Brain (organoid and tissue), 16 donors: ENCODE measurements at places on chromosomes 7 and 10.

DNA sequence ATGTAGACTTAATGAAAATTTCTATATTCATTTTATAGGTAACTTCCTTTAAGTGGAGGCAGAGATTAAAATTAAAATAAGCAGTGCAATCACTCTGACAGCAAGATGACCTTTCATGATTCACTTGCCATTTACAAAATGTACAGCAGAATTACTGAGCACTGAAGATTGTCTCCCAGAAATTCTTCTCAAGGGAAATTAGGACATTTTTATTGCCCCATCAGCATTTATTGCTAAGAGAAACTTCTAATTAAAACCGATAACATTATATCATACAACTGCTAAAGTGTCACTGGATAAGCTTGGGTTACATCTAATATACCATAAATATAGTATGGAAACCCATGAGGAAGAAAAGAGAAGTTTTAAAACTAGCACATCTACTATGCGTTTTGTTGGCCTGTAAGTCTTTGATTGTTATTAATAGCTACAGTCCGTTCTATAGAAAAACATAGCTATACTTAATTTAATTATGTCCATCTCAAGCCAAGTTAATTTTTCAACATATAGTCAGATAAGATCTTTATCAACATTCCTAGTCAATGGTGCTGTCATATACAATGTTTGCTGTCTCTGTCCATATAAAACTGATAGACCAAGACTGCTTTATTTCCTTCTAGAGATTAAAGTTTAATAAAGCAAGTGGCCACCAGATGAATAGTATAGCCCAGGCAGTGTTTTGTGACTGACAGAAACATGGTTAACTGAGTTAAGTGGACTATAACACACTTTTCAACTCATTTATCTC, 217.1 kb upstream of the HGF start:
- DNase-seq = no peak

GRCh38 chr7:125504848-125505247, 575.2 kb upstream of the POT1 start:
- no peak for DNase-seq

DNA sequence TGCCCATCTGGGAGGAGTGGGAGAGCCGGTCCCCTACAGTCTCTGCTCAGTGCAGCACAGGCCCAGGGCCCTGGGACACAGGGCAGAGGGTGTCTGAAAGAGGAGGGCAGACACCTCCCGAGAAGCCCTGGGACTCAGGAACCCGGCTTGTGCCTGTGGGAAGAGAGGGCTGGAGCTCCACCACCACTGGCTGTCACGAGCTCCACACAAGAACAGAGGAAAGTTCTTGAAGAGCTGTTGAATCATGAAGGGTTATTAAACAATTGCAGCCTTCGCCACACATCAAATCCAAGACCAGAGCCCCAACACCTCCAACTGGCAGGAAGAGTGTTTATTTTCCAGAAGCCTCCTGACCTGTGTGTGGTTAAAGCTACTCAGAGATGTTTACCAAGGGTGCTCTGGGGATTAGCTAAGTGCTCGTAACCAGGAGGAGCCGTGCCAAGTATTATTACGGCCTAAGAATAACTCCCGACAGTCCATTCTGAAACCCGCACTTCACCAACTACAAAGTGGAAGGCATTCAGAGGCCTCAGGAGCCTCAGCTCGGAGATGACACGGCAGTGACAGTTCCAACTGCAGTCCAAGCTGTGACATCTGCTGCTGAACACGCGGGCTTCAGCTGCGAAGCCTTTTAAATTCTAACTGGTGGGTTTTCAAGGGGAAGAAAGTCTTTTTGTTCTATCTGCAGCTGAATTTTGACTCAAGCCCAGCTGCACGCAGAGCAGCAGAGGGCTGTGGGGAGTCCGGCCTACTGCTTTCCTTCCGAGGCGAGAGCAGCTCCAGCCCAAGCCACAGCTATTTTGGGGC, 75.1 kb downstream of the MAD1L1 start:
- peak; percentile 84 for DNase-seq

GRCh38 chr7:2873686-2874551, 29.8 kb upstream of the GNA12 start:
- DNase-seq = no peak

- no peak for DNase-seq
Observed at GRCh38 chr7:11182736-11183135, 209.1 kb downstream of the PHF14 start.

DNA sequence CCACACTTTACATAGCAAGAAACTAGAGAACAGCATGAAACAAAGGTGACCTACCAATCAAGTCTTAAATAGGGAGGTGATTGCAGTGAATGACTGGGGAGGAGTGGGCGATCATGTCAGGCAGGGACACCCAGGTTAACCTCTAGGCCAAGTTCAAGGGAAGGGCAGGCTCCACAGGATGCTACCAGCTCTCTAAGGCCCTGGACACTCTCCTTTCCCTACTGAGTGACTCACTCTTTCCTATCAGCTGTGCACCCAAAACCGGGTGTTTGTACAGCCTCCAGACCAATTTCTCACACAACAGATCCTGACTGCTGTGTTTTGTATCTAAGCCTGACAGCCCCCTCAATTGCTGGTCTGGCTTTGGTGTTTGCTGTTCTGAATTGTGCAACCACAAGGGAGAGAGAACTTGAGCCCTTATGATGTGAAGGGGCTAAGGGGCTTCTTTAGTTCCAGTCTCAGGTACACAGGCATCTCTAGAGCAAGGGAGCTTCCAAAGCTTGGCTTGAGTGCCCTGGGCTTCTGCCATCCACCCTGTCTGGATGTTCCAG, 107.8 kb downstream of the TBXAS1 start:
- no peak for DNase-seq

- no peak for DNase-seq
Observed at GRCh38 chr7:63106506-63107388, 891.9 kb upstream of the ZNF722 start.
